ENCODE measurements at places on chromosomes 4 and X.

GRCh38 chrX:47093248-47093647 is 15.0 kb downstream of the RGN start:
- no peaks in the 10 kb centered on the region for H3K36me3 ChIP-seq
- H3K27me3 ChIP-seq = no peaks in the 10 kb centered on the region
- H3K4me1 ChIP-seq = peaks cover 13% of the 10 kb centered on the region

GRCh38 chrX:137118536-137118935 is 84.7 kb upstream of the GPR101 start:
- no peak overlapping the region for H3K4me3 ChIP-seq
- H3K36me3 ChIP-seq = no peaks in the 10 kb centered on the region
- peaks cover 3% of the 10 kb centered on the region for H3K27me3 ChIP-seq
- no peak for DNase-seq

- H3K4me1 ChIP-seq = no peaks in the 10 kb centered on the region
- no peaks in the 10 kb centered on the region for H3K27me3 ChIP-seq
- no peak for DNase-seq
- no peak overlapping the region for H3K27ac ChIP-seq
- no peak overlapping the region for H3K4me3 ChIP-seq
- H3K36me3 ChIP-seq = no peaks in the 10 kb centered on the region
These were observed 456.0 kb upstream of the FAM241A start for GRCh38 chr4:111689214-111689613.

DNA sequence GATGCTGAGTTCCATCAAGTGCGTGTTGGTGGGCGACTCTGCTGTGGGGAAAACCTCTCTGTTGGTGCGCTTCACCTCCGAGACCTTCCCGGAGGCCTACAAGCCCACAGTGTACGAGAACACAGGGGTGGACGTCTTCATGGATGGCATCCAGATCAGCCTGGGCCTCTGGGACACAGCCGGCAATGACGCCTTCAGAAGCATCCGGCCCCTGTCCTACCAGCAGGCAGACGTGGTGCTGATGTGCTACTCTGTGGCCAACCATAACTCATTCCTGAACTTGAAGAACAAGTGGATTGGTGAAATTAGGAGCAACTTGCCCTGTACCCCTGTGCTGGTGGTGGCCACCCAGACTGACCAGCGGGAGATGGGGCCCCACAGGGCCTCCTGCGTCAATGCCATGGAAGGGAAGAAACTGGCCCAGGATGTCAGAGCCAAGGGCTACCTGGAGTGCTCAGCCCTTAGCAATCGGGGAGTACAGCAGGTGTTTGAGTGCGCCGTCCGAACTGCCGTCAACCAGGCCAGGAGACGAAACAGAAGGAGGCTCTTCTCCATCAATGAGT is 46.6 kb downstream of the RHOH start:
- H3K27me3 ChIP-seq = no peaks in the 10 kb centered on the region
- H3K27ac ChIP-seq = peak overlapping the region; percentile 89
- peak; percentile 79 for DNase-seq

GRCh38 chrX:19096586-19096985 is 25.7 kb downstream of the ADGRG2 start:
- H3K27ac ChIP-seq = no peak overlapping the region
- H3K36me3 ChIP-seq = no peaks in the 10 kb centered on the region
- no peaks in the 10 kb centered on the region for H3K27me3 ChIP-seq

GRCh38 chr4:20809812-20810211 is 109.6 kb downstream of the PACRGL start:
- H3K4me3 ChIP-seq = no peak overlapping the region
- H3K27me3 ChIP-seq = no peaks in the 10 kb centered on the region
- H3K36me3 ChIP-seq = no peaks in the 10 kb centered on the region

DNA sequence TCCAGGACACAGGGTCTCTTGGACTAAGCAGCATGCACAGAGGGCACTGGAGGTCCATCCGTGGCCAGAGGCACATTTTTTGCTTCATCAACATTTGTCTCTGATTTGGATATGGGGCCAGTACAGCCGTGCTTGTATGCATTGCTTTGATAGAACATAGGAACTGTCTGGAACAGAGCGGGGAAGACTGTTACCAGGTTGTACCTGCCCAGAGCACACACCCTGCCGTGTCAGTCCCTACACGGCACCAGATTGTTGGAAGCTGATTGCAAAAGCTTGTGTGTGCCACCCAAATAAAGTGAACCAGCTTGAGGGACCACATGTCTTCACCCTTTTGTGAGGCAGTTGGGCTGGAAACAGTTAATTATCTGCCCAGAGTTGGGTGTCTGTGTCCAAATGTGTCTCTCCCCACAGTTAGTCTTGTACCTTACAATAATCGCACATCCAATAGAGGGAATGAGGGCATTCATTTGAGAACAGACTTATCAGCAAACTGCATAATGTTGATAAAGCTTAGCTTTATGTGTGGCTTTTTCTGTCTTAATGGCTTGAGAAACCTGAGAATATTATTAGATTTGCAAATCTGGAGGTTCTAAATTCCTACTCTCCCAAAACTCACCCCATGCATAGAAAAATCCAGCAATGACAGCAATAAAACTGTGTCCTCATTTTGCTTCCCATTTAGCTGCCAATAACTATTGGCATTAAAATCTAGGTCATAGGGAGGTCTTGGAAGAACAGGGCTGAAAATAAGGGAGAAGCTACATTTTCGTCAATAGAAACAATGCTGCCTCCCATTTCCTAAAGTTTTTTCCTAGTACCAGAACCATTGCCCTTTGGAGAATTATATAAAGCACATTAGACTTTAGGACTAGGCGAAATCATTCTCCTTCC is 21.2 kb downstream of the KLF3 start:
- H3K4me1 ChIP-seq = peaks cover 25% of the 10 kb centered on the region
- H3K36me3 ChIP-seq = peaks cover 12% of the 10 kb centered on the region
- DNase-seq = no peak
- no peak overlapping the region for H3K4me3 ChIP-seq

DNA sequence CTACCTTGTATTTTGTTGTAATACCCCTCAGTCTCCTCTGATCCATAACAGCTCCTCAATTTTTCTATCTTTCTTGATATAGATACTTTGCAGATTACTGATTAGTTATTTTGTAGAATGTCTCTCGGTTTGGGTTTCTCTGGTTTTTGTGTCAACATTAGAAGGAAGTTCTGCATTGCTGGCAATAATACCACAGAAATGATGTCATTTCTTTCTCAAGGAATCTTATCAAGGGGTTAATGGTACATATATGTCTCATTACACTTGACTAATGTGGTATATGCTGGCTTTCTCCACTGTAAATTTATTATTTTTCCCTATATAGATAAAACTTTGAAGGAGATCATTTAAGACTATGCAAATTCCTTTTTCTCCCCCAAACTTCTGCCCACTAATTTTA is 183.6 kb upstream of the DKK2 start:
- H3K36me3 ChIP-seq = no peaks in the 10 kb centered on the region
- no peak overlapping the region for H3K4me3 ChIP-seq
- H3K27ac ChIP-seq = no peak overlapping the region
- H3K4me1 ChIP-seq = no peaks in the 10 kb centered on the region

- no peak overlapping the region for H3K4me3 ChIP-seq
- H3K27me3 ChIP-seq = no peaks in the 10 kb centered on the region
- no peak overlapping the region for H3K27ac ChIP-seq
- H3K36me3 ChIP-seq = no peaks in the 10 kb centered on the region
- no peaks in the 10 kb centered on the region for H3K4me1 ChIP-seq
These were observed 99.1 kb upstream of the EDNRA start for GRCh38 chr4:147381749-147382148.

DNA sequence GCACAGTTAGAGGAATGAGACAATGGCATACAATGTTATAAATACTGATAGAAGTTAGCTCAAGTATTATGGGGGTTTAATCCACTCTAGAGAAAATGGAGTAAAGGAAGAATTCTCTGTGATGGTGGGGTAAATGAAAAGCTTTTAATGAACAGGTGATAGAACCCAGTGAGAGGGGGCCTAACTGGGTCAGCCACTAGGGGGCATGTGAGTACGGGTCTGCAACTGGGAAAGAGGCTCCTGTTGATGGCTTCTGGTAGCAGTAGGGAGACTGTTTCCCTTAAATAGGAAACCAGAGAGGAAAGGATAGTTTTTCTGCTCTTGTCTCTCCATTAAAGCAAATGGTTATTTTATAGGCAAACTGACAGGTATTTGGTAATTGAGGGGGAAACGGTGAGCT is 132.8 kb upstream of the GPR101 start:
- peaks cover 18% of the 10 kb centered on the region for H3K27me3 ChIP-seq
- H3K27ac ChIP-seq = no peak overlapping the region
- no peak for DNase-seq
- no peak overlapping the region for H3K4me3 ChIP-seq
- no peaks in the 10 kb centered on the region for H3K4me1 ChIP-seq
- no peaks in the 10 kb centered on the region for H3K36me3 ChIP-seq

DNA sequence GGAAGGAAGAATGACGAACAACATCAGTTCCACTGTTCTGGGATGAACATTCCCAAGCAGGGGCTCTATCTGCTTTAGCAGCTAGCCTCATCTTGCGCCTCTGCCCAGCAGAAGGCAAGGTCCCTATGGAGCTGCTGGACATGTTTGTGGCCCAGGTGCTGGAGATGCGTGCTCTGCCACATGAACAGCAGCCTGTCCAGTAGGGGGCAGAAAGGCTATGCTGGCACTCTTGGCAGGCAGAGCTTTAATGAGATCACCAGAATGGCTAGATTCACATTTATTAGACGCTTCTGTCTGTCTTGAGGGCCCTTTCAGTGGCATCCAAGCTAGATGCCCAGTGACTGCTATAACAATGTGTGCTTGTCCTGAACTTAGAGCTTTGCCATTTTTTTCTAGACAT is 1826.0 kb downstream of the STIM2 start:
- H3K36me3 ChIP-seq = no peaks in the 10 kb centered on the region
- H3K27me3 ChIP-seq = no peaks in the 10 kb centered on the region
- no peaks in the 10 kb centered on the region for H3K4me1 ChIP-seq
- H3K27ac ChIP-seq = no peak overlapping the region
- H3K4me3 ChIP-seq = no peak overlapping the region

DNA sequence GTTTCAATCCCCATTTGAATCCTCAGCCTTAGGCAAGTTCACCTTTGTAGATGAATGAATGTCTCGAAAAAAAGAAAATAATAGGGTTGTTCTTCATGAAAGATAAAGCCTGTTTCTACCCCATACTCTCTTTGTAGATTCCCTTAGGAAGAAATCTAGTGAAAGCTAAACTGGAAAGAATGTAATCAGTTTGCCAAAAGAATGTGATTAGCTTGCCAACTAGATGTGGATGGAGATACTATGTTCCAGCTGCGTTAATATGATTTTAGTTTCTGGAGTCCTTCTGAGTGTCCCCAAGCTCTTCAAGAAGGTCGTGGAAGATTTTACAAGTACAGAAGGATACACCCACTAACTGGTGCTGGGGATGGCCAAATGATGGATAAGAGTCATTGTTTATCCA is 162.3 kb upstream of the EDNRA start:
- no peak overlapping the region for H3K27ac ChIP-seq
- no peaks in the 10 kb centered on the region for H3K27me3 ChIP-seq
- no peaks in the 10 kb centered on the region for H3K4me1 ChIP-seq

DNA sequence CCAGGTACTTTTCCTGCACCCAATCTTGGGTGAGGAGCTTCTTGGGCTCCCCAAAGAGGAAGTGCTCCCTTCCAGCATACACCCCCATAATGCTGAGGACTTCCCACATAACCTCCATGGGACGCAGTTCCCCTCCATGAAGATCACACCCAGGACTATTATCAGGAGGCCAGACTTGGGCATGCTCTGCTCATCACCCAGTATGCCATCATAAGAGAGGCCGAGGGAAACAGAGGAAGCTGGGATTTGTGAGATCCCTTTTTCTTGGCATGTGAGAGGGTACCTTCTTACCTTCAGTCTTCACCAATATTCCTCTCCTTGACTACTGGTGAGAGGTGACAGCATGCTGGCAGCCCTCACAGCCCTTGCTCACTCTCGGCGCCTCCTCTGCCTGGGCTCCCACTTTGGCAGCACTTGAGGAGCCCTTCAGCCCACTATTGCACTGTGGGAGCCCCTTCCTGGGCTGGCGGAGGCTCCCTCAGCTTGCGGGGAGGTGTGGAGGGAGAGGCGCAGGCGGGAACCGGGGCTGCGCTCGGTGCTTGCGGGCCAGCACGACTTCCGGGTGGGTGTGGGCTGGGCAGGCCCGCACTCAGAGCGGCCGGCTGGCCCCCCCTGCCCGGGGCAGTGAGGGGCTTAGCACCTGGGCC is 15.7 kb upstream of the HSFX1 start:
- H3K4me1 ChIP-seq = no peaks in the 10 kb centered on the region
- no peaks in the 10 kb centered on the region for H3K36me3 ChIP-seq
- no peak for DNase-seq
- H3K27me3 ChIP-seq = peaks cover 6% of the 10 kb centered on the region
- no peak overlapping the region for H3K4me3 ChIP-seq
- no peak overlapping the region for H3K27ac ChIP-seq
